Activated CD4-positive, alpha-beta T cell treated with anti-CD3 and anti-CD28 coated beads for 4 hours (primary cell): ENCODE measurements at places on chromosomes 1 and 21.

DNA sequence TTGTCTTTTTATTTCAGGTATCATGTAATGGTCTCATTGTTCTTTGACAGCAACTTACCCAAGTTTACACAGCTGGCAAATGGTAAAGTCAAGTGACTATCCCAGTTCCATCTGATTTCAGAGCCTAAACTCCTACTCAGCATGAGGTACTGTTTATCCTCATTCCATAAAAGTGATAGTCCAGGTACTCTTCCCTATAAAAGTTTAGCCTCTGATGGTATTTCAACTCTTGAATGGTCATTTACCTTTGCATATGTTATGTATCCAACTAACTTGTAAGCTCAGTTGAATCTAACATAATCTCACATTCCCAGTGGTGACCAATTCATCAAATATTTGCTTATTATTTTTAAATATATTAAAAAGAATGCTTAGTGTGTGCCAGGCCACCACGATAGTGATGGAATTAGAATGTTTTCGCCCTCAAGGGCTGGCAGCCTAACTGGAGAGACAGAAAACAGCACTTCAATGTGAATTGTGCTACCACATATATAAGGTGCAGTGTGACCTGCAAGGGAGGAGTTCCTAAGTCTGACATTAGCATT is 307.1 kb downstream of the CTH start:
- DNase-seq, result no peak

DNA sequence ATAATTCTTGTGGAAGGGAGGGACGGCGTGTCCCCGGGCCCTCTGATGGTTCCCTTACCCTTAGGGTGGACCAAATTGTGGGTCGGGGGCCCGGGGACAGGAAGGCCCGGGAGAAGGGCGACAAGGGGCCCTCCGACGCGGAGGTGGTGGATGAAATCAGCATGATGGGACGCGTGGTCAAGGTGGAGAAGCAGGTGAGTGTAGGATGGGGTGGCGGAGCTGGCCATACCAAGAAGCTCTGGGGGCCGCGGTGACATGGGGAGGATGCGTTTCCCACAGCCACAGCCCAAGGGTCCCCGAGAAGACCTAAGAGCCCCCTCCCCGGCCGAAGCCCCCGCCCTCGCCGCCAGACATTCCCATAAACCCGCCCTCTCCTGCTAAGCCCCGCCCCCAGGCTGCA is 24.6 kb downstream of the CITED4 start:
- no peak for DNase-seq

GRCh38 chr1:226533220-226533619 is 15.3 kb upstream of the STUM start:
- DNase-seq, result no peak

DNA sequence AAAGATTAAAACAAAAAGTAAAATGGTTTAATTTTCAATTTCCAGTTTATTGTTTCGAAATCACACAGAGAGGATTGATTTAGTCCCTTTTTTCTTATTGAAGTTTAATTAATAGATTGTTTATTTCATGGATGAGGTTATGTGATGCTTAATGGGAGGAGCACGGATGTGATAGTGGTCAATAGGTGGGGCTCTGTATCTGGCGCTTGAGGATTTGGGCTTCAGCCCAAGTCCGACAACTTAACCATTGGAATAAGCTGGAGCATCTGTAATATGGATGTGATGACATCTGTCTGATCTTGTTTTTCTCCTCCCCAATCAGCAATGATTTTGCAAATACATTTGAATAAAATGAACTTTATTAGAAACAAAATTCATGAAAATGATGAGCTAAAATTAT is 169.2 kb downstream of the LYPLAL1 start:
- no peak for DNase-seq

- DNase-seq, result no peak
These were observed 121.5 kb downstream of the CLIC6 start for GRCh38 chr21:34790341-34790740.

GRCh38 chr1:100502052-100502792 is 35.7 kb upstream of the GPR88 start:
- DNase-seq, result no peak

GRCh38 chr1:223225061-223225460 is 82.0 kb upstream of the TLR5 start:
- no peak for DNase-seq

DNA sequence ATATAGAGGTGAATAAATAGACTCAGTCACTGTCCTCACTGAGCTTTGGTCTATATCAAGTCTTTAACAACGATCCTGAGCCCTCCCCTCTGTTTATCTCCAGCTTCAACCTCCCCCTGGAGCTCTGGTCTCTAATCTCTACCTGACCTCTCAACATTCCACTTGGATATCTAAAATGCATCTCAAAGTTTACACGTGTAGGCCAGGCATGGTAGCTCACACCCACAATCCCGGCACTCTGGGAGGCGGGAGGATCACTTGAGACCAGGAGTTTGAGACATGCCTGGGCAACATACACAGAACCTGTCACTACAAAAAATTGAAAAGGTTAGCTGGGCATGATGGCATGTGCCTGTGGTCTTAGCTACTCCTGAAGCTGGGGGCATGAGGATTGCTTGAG is 53.4 kb downstream of the GADD45A start:
- no peak for DNase-seq

DNA sequence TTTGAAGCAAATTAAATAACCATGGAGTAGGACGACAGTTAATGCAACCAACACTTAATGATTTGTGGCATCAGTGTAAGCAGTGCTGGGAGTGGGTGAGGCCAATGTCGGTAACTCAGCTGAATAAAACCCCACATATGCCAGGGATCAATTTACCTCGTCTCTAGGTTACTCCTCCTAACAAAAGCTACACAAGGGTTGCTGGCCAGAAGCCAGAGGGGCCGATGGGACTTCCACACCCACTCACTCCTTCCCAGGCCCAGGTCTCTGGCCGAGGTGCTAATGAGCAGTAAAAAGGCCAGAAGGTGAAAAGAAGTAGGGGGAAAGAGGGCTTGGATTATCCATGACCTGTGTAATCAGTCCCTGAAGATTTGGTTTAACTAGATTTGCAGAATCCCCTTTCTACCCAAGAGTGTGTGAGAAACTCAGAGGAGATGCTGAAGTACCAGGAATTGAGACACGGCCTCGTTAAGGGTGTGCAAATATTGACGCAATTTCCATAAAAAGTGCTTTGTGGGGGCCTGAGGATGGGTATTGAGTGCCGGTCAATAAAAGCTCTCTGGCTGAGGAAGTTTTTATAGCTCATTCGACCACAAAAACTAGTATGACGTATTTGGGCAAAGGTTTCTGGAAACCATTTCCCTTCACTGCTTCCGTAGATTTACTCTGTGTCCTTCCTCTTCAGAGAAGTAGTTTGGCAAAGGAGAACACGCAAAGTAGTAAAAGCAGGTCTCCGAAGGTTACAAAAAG is 145.5 kb downstream of the TBX15 start:
- DNase-seq, result no peak

DNA sequence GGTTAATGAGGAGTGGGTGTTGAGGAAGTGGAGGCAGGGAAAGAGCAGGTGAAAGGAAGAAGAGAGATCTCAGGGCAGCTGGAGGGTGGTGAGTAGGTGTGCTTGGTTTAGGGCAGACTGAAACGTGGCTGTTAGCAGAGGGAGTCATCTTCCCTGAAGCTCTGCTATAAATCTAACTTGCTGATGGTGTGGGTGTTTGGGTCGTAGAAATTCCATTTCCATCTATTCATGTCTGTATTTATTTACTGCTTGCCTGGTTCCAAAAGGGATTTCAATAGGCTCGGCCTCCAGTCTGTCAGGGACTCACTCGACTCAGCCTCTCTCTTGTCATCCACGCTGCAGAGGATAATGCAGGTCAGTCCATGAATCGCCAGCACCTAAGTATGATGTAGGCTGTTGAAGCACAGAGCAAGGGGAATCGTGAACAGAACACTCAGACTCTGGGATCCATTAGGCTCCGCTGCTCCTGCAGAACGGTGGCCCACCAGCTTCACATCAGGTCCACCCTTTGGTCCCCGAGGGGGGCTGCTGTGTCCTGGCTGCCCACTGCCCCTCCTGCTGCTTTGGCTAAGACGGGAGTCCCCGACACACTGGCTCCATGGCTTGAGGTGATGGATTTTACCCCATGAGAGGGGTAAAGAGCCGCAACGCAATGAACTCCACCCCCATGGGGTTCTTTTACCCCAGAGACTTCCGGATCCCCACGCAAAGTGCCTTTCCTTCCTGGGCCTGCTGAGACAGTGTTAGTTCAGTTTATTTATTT is 156.2 kb downstream of the RHOU start:
- no peak for DNase-seq

DNA sequence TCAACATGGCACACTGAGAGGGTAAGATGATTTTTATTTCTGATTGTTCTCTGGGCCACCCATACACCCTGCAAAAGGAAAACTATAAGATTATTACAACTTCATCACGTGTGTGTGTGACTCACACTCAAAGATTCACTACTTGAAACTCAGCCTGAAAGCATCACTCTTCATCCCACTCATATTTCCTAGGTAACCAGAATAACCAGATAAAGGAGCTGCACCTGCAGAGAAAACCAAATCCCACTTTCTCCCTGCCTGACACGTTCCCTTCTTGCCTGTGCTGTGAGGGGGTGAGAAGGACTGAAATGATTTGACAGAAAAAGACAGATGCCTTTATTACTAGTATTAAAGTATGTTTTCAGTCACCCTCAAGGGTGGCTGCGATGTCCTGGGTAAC is 131.6 kb downstream of the TGFBR3 start:
- no peak for DNase-seq

GRCh38 chr1:57024855-57025254 is 59.0 kb upstream of the C8B start:
- DNase-seq, result no peak

DNA sequence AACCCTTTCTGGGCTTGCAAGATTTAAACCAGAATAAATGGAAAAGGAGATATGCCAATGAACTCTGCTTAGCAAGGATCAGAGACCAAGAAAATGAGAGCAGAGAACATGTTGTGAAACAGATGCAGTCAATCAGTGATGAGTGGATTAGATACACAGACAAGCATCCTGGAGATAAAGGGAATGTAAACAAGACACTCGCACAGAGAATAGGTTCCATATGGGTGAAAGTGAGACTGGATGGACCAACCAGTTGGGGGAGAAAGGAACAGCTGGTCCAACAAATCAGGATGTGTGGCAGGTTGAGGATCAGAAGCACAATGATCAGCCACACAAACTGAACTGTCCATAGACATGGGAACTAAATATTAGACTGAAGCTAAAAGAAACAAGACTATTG is 338.2 kb downstream of the ASTN1 start:
- no peak for DNase-seq

GRCh38 chr1:172531412-172532182 is 1.4 kb upstream of the SUCO start:
- no peak for DNase-seq

- no peak for DNase-seq
These were observed 16.9 kb downstream of the ATG4C start for GRCh38 chr1:62800825-62801306.

DNA sequence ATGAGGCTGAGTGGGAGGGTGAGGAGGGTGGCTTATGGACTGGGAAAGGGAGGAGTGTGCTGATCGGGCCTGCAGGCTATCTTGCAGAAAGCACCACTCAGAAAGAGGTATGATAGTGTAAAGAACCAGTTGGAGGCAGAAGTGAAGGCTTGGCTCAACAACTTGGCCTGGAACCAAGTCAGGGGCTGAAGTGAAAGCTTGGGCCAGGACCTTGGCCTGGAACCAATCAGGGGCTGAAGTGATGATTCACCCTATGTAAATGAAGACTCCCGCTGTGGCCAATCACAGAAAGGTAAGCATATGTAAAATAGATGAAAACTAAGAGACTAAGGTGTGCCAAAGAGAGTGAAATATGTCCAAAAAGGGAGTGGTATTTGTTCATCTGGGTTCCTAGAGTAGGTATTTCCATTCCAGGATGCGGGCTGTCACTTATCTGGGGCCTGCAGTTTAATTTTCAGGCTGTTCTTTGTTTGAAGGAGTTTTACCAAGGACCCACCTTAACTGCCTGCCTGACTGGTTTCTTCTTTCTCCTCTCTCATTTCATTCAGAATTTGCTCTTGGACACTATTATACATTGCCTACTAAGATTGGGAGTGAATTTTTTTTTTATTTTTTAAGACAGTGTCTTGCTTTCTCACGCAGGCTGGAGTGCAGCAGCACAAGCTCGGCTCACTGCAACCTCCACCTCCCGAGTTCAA is 5.1 kb upstream of the RFX5 start:
- no peak for DNase-seq
